NCI-H774 (cell line): ENCODE measurements at places on chromosomes 1 and 21.

- DNase-seq = no peak
Measured at GRCh38 chr1:41053316-41053715, 31.8 kb upstream of the SLFNL1 start.

DNA sequence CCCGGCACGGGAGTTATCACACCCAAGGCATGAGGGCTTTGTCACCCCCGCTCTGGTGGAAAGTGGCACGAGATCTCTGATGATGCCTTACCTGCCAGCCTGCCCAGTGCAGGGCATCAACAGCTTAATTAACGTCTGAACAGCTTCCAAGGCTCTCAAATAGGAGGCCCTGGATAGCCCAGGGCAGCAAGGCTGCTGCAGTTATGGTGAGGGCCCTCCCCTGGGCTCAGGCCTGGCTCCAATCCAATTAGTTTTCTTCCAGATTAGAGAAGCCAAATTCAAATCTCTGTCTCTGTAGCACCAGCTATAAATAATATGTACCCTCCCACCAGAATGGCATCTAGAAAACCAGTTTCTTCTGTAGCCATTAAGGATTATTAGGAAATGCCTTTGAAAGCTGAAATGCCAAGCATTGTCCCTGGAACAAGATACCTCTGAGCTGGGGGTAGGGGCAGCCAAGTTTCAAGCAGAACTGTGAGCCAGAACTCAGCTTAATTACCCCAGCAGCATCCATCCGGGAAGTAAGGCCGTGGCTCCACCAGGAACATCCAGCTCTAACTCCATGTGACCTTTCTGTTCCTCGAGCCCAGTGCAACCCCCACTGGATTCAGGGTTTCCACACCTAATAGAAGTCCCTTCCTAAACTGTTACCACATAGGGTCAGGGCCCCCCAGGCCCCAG lies 12.5 kb downstream of the QSOX1 start:
- no peak for DNase-seq

GRCh38 chr1:71561729-71562128 lies 480.9 kb upstream of the ZRANB2 start:
- DNase-seq = no peak

DNA sequence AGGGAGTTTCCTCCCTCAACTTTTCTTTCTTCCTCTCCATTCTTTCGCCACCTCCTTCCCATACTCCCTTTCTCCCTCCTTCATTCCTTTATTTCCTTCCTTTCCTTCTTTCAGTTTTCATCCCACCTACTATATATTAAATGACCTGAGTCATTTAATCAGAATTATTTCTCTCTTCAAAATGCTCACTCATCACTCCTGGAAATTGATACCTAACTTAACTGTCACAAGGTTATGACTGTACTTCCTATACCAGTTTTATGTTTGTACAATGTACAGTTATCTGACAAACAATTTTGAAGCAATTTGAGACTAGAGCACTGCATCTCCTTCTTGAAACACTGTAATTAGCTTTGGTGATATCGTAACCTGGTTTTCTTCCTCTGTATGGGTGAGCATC lies 41.4 kb downstream of the NEXN start:
- no peak for DNase-seq

DNA sequence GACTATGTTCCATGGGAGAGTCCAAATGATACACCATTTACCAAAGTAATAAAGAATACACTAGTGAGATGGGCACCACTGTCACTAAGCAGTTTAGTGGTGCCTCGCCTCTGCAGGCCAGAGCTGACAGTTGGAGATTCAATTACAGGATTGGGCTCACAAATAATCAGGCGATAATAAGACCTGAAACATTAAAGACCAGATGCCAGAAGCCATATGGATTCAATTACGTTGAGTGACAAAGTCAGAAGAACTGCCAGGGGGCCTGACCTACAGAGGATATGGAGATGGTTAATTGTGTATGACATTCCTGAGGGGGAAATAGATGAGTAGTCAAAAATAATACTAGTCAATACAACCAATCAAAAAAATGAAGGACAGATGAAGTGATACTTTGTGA lies 65.2 kb upstream of the ST6GALNAC5 start:
- no peak for DNase-seq

- no peak for DNase-seq
Measured at GRCh38 chr1:2474104-2474844, 1.8 kb upstream of the PLCH2 start.

GRCh38 chr1:56933161-56933560 lies 32.7 kb downstream of the C8B start:
- no peak for DNase-seq

- DNase-seq = no peak
Measured at GRCh38 chr1:209993061-209993830, 55.2 kb downstream of the SYT14 start.

DNA sequence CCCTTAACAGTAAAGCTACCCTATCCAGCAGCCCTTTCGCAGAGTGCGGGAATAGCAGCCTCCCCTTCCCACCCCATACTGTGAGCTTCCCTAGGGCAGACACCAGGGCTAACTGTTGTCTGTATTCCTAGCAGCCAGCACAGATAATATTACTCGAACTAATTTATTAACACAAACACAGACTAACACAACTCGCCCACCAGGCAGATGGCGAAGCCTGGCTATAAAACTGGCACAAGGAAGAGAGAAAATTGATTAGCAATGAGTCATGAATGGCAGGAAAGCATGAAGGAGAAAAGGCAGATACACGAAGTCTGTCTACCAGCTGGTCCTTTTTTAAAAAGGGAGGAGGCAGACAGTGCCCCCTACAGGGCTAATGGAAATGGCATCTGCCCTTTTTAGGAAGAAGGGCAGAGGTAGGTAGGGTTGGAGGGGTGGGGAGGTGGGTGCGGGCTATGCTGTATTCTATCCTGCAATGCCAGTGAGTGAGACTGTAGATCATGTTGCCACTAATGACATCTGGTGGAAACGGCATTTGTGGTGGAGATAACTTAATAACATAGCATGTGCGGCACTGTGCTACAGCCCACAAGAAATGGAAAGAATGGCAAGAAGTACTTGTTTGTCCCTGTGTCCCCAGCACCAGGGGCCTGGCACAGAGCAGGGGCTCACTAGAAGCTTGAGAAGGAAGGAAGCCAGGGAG lies 30.6 kb upstream of the CTPS1 start:
- peak; percentile 70 for DNase-seq

GRCh38 chr1:233844692-233845091 lies 59.8 kb upstream of the SLC35F3 start:
- DNase-seq = no peak

DNA sequence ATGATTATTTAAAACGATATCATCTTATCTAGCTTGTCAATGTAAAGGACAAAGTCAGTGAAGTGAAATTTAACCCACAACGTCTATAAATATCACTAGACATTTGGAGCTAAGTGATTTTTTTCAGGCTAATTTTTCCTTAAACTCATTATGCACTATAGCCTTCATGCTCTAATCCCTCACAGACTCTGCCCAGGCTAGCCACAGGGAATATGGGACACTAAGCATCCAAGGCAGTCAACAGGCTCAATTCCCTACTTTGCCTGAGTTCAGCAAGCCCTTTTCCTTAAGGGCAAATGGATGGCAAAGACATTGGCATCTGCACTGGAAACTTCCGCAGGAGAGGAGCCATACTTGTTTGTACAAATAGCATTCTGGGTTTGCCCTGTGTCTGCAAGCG lies 577.0 kb downstream of the LMO4 start:
- DNase-seq = no peak

DNA sequence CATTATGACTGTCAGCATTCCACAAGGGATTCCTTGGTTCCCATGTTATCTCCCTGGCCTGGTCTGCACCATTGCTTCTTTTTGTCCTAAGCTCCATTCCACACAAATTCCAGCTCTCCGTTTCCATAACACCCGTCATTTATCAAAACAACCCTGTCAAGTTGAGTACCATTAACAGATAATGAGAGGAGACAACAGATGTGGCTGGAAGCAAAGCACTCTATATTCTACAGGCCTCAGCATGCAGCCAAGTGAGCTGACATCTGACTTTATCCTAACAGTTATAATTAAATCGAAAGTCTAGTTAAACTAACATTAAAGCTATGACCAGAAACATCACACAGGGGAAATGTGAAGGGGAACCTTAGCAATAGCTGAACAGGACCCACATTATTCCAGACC lies 110.4 kb downstream of the RERE start:
- peak; percentile 73 for DNase-seq

GRCh38 chr1:3772715-3773571 lies at the start of gene SMIM1:
Gene SMIM1, plus strand, starts transcription at chr1:3772749. Its CDS starts 2,625 bp downstream, at chr1:3775374.
- no peak for DNase-seq

- DNase-seq = no peak
Measured at GRCh38 chr1:182441719-182442118, 8.2 kb upstream of the RGSL1 start.

DNA sequence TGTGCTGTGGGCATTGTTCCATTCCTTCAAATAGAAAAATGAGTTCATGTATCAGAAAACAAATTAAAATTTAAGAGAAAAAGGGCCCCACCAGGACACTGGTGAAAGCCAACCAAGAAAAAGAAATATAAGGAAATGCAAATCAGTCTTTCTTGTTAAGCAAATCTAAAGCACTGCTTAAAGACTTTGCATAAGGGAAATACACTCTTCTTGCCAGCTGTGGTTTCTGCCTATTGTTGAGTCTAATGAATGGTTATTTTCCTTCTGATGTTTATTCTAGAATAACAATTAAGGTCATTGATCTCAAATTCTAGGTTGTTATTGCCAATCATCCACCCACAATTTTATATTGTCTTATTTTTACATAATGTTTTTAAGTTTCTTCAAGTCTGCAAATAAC lies 158.6 kb upstream of the SNX7 start:
- no peak for DNase-seq

DNA sequence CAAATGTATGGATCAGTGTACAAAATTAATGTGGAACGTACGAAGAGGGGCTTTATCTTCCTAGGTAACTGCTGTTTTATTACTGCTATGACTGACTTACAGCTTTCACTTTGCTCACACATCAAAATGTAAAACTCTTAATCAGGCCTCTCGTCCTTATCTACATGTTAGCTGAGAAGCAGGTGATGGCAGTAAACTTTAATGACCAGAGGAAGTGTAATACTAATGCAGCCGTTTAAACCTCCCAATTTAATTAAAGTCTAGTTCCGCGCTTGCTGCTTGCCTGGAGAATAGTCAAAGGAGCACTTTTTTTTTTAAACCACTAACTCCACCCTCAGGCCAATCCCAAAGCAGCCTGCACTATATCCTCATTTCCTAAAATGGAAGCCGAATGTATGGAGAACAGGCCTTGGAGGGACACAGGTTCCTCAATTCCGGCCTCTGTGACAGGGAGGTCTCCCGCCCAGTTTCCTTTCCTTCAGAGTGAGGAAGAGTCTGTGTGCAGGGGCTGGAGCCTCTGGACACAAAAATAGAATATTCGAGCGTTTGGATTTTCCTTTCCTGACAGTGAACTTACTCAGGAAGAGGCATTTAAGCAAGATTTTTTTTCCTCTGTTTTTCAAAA lies 36.7 kb upstream of the RASAL2 start:
- no peak for DNase-seq

DNA sequence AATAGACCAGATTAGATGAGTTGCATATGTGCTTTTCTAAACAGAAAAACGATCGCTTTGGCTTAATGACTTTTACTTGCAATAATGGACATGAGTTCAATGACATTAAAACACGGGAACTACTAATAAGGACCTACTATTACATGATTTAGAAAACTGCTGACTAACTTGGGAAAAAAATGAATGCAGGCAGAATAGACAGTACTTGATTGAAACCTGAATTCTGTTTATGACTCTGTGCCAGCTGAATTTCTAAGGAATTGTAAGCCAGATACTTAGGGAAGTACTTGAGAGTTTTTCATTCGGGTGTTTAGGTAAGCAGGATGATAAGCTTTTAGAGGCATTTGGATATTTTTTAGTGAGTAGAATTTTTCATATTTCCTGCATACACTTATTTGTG lies 12.0 kb downstream of the ADGRL2 start:
- no peak for DNase-seq

- no peak for DNase-seq
Measured at GRCh38 chr21:16579538-16579937, 849.8 kb downstream of the USP25 start.

GRCh38 chr1:103109311-103109920 lies 1.1 kb upstream of the COL11A1 start:
- DNase-seq = no peak

DNA sequence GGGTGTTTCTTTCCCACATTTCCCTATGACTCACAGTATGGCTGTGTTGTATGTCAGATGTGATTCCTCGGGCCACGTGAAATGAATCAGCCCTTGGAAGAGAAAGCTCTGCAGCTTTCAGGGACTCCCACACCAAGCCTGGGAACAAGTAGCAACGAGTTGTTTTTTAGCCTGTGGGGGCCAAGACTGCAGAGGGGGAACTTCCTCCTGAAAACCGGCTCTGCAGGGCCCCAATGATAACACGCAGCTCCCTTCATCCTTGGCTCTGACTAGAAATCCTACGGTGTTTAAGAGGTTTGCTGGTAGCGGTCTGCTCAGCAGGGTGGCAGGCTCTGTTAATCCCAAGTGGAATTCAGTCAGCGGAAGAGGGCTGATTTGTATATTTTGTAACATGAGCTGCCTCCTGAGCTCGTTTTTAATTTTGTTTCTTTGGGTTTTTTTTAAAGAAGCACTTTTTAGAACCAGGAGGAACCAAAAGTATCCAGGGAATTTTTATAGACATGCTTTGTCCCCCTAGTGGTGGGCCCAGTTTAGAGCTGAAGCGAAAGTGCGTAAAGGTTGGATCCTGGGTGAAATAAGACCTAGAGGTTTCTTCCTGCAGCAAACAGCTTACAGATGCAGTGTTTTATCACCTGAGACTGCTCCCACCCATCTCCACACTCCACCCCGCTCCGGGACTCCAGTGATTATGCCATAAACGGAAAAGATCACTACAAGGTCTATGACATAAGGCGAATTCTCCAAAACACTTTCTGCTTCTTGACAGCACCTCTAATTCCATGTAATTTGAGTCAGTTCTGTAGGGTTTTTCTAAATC lies 48.8 kb downstream of the LAMC2 start:
- no peak for DNase-seq

DNA sequence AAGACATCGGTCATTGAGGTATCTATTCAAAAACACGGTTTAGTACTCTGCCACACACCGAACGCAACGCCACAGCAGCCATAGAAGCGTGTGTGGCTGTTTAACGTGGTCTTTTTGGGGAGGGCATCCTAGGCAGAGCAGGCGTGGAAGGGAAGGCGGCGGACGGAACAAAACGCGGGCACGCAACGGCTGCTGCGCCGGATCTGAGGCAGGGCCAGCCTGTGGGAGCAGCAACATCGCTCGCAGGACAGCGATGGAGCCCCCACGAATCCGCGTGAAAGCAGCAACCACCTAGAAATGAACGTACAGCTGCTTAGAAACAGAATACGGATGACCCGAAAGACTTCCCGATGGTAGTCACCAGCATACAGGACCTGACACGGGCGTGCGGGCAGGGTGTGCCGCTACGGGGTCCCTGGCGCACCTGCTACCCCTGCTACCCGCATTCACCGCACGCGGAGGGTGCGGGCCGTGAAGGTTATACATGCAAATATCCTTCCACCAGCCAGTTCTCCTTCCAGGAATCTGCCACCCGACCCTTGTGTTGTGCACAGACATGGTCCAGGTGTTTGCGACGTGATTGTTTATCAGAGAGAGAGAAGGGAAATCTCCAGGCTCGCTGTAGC lies 114.4 kb upstream of the COL6A1 start:
- no peak for DNase-seq

GRCh38 chr1:51679435-51679834 lies 62.5 kb downstream of the OSBPL9 start:
- no peak for DNase-seq
